Right cardiac atrium (tissue), 5 donors: ENCODE measurements at places on chromosomes 7 and 10. TPM values are rescaled to one million over a fixed set of nuclear protein-coding genes. Genes with fewer than 3 reads are reported as not detected.

ANKRD26 gene
- 9.8 TPM for total RNA-seq

MRPS17 gene
- total RNA-seq = 20.6 TPM

GNG11 gene
- 14.7 TPM for total RNA-seq

DGKI gene
- 7.6 TPM for total RNA-seq

SGMS1 gene
- total RNA-seq = 24.5 TPM

VPS37D gene
- total RNA-seq = 2.1 TPM

PNLIPRP1 gene
- total RNA-seq = not detected

DNAJC30 gene
- 16.9 TPM for total RNA-seq

PLCE1 gene
- total RNA-seq = 21.0 TPM

VIPR2 gene
- total RNA-seq = 9.5 TPM

POLR1F gene
- 9.4 TPM for total RNA-seq

CFAP58 gene
- total RNA-seq = 3.7 TPM

MSMB gene
- total RNA-seq = not detected

TACR2 gene
- total RNA-seq = 0.46 TPM

CYP3A7 gene
- total RNA-seq = not detected

WNT8B gene
- total RNA-seq = not detected

ANKRD61 gene
- total RNA-seq = not detected

NKX1-2 gene
- total RNA-seq = not detected

ZP3 gene
- total RNA-seq = 0.50 TPM

C10orf95 gene
- total RNA-seq = not detected

UNCX gene
- total RNA-seq = not detected

NPY4R2 gene
- total RNA-seq = 0.76 TPM

NEUROG3 gene
- total RNA-seq = not detected

H2BK1 gene
- total RNA-seq = not detected

NUDCD3 gene
- 108 TPM for total RNA-seq

RPA3 gene
- total RNA-seq = 19.2 TPM

ARHGAP21 gene
- 57.8 TPM for total RNA-seq

NUTM2B gene
- total RNA-seq = 1.1 TPM

BLNK gene
- 2.1 TPM for total RNA-seq

SBDS gene
- total RNA-seq = 181 TPM

C1GALT1 gene
- 20.8 TPM for total RNA-seq

ATOH7 gene
- not detected for total RNA-seq

LLCFC1 gene
- total RNA-seq = not detected

SMARCD3 gene
- total RNA-seq = 223 TPM

ZPBP gene
- total RNA-seq = not detected

CH25H gene
- total RNA-seq = 0.67 TPM

PDE6C gene
- total RNA-seq = not detected

SEPTIN7 gene
- total RNA-seq = 225 TPM

SUN3 gene
- total RNA-seq = not detected

SPAG6 gene
- total RNA-seq = 0.09 TPM

CFAP46 gene
- 1.5 TPM for total RNA-seq

DHTKD1 gene
- total RNA-seq = 13.4 TPM

STRIP2 gene
- total RNA-seq = 9.5 TPM

FKBP6 gene
- not detected for total RNA-seq

PPP1R17 gene
- not detected for total RNA-seq

GSTO2 gene
- 0.85 TPM for total RNA-seq

LRIT1 gene
- not detected for total RNA-seq

GIMAP8 gene
- total RNA-seq = 11.7 TPM

ABCB4 gene
- total RNA-seq = 6.9 TPM

AGR3 gene
- not detected for total RNA-seq

FFAR4 gene
- total RNA-seq = 0.23 TPM

GPR85 gene
- total RNA-seq = 4.0 TPM
